ENCODE measurements at places on chromosomes 7 and 10.

- H3K27ac ChIP-seq, result no peak overlapping the region
- no peaks in the 10 kb centered on the region for H3K36me3 ChIP-seq
- no peak for DNase-seq
- no peak overlapping the region for H3K4me3 ChIP-seq
- no peaks in the 10 kb centered on the region for H3K4me1 ChIP-seq
Measured at GRCh38 chr7:51308696-51309095, 7.9 kb downstream of the COBL start.

GRCh38 chr10:27998178-27998953 lies 513 bp downstream of the ODAD2 start:
- no peaks in the 10 kb centered on the region for H3K36me3 ChIP-seq
- peaks cover 2% of the 10 kb centered on the region for H3K4me1 ChIP-seq
- H3K27ac ChIP-seq, result no peak overlapping the region
- peak; percentile 67 for DNase-seq

DNA sequence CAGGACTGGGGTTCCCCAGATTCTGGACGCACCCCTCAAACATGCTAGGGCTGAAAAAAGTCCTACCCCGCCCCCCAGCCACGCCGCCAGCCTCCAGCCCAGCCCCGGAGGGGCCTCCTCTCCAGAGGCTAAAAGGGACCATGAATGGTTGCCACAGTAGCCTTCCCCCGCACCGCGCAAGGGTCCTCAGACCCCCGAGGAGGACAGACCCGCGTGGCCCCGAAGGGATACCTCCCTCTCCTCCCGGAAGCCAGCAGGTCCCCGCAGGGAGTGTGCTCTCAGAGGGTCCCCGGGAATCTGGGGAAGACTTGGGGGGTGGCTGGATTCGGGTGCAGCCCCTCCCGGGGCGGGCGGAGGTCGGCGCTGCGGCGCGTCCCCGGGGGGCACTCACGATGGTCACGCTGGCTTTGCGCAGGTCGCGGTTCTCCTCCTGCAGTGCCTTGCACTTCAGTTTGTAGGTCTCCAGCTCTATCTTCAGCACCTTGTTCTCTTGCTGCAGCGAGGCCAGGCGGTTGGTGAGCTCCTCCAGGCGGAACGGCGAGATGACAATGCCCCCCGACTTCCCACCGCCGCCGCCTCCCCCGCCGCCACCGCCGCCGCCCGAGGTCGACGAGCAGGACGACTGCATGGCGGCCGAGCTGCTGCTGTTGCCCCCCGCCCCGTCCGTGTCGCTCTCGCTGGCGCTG lies 482 bp downstream of the CCDC6 start:
- H3K36me3 ChIP-seq, result no peaks in the 10 kb centered on the region
- H3K4me1 ChIP-seq, result peaks cover 7% of the 10 kb centered on the region
- no peaks in the 10 kb centered on the region for H3K27me3 ChIP-seq
- DNase-seq, result no peak
- peak overlapping the region; percentile 84 for H3K4me3 ChIP-seq

DNA sequence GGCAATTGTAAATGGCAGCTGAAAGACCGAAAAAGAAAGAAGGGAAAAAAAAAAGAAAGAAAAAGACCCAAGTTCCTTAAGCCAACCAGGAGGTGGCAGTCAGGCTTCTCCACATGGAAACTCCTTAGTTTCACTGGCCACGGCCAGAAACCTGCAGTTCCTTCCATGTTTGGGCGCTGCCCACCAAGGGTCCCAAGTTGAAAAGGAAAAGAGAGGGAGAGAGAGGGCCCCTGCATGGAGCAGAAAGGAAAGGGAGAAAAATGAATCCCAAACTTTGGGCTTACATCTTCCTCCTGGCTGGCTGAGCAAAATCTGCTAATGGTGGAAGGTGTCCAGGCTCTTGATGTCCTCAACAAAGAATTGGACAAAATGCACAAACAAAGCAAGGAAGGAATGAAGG lies 31.8 kb upstream of the ABCA13 start:
- no peak overlapping the region for H3K27ac ChIP-seq
- no peaks in the 10 kb centered on the region for H3K36me3 ChIP-seq
- H3K4me1 ChIP-seq, result no peaks in the 10 kb centered on the region
- no peak overlapping the region for H3K4me3 ChIP-seq
- H3K27me3 ChIP-seq, result no peaks in the 10 kb centered on the region
- peak; percentile 49 for DNase-seq

GRCh38 chr7:48389977-48390376 lies 218.7 kb downstream of the ABCA13 start:
- no peak for DNase-seq
- H3K4me1 ChIP-seq, result no peaks in the 10 kb centered on the region
- H3K27ac ChIP-seq, result no peak overlapping the region
- no peaks in the 10 kb centered on the region for H3K27me3 ChIP-seq
- no peaks in the 10 kb centered on the region for H3K36me3 ChIP-seq

- H3K27ac ChIP-seq, result no peak overlapping the region
- DNase-seq, result no peak
- H3K36me3 ChIP-seq, result peaks cover 2% of the 10 kb centered on the region
- no peaks in the 10 kb centered on the region for H3K27me3 ChIP-seq
Measured at GRCh38 chr7:127924874-127925273, 106.4 kb downstream of the LRRC4 start.

DNA sequence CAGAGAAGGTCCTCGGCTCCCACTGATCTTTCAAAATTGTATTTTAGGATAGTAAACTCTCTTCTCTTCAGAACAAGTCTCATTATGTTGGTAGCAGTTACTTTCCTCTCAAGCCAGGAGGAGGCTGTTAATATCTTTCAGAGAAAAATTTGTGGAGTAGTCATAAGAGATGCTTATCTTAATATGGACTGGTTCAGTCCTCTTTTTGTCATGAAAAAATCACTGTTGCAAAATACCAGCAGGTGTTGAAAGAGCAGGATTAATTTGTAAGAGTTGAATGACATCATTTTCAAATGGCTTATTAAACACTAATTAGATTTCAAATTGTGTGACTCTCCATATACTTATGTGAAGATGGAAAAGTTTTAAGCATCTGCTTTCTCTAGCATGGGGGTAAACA lies 662.5 kb downstream of the POM121L12 start:
- H3K4me3 ChIP-seq, result no peak overlapping the region
- DNase-seq, result no peak
- no peak overlapping the region for H3K27ac ChIP-seq
- no peaks in the 10 kb centered on the region for H3K27me3 ChIP-seq
- no peaks in the 10 kb centered on the region for H3K4me1 ChIP-seq

- H3K4me1 ChIP-seq, result peaks cover 20% of the 10 kb centered on the region
- peak; percentile 92 for DNase-seq
- no peak overlapping the region for H3K27ac ChIP-seq
- H3K27me3 ChIP-seq, result no peaks in the 10 kb centered on the region
- H3K36me3 ChIP-seq, result no peaks in the 10 kb centered on the region
- no peak overlapping the region for H3K4me3 ChIP-seq
Measured at GRCh38 chr7:2608921-2609411, 22.8 kb upstream of the TTYH3 start.

- H3K27me3 ChIP-seq, result no peaks in the 10 kb centered on the region
- DNase-seq, result peak; percentile 43
- H3K4me1 ChIP-seq, result peaks cover 6% of the 10 kb centered on the region
- H3K27ac ChIP-seq, result no peak overlapping the region
Measured at GRCh38 chr10:102918817-102919245, 737 bp downstream of the CNNM2 start.

GRCh38 chr7:82080254-82080927 lies 310.5 kb upstream of the HGF start:
- no peak overlapping the region for H3K27ac ChIP-seq
- H3K4me1 ChIP-seq, result no peaks in the 10 kb centered on the region
- no peak overlapping the region for H3K4me3 ChIP-seq
- DNase-seq, result no peak
